EL (cell line): ENCODE measurements at places on chromosomes 12 and 14.

GRCh38 chr14:101380940-101381339, 180.4 kb upstream of the DIO3 start:
- DNase-seq, result no peak

DNA sequence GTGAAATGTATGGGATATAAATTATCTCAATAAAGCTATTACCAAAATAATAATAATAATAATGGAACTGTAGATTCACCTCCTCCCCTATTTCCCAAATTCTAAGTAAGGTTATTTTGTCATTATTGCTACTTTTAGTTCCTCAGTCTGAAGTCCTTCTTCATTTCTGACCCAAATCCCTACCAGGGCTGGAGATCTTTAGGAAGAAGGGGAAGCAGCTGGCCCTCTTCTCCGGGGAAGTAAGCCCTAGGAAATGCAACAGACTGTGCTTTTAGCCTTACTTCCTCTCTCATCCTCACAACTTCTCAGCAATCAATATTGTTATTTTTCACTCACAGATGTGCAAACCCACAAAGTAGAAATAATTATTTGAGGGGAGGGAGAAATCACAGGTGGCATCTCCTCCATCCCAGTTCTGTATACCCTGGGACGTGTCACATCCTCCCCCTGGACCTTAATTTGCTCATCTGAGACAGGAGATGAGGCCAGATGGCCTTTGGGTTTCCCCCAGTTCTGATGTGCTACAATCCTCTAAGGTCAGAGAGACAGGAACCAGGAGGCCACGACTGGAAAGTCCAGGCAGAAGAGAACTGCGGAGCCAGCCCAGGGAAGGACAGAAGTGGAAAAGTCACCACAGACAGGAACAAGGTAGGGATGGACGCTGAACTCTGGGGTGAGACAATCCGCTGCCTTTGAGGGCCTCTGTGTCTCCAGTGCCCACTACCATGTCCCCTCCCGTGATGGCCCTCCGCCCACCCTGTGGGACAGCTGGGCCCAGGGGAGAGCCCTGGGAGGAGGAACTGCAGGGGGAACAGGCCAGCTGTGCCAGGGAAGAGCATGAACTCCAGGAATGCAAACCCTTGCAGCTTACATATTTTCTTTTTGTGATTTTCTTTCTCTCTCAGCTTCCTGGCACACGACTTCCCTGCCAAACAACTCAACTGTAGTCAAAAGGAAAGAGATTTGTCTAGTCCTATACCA, 10.6 kb upstream of the TNFRSF1A start:
- no peak for DNase-seq

DNA sequence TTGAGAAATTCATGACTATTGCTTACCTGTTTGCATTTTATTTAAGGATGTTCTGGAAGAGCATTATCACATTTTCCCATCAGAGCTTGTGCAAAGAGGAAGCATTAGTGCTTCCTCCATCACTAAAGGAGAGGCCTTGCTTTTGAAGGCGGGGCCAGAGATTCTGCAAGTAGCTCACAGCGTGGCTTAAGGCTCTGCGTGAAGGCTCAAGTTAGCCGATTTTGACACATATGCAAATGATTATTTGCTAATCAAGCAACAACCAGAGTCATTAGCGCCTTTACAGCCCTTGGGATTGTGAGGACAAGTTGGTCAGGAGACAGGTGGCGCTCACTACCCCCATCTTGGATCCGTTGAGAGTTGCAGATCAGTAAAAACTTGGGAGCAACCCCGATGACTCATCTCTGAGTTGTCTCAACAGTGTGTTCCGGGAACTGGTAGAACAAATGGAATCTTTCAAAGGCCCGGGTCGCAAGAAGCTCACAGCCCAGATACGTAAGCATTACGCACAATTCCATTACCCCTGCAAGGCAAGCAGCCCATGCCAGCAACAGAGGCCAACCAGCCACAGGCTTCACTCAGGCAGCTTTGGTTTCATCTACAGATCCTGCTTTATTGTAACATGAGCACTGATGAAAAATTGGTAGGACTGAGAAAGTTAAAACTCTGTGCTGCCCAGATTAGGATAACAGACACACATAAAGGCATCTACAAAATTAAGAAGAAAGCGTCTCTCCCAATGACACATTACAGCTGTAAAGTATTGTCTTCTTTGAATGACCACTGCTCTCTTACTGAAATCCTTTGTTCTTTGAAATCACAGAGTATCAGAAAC, 34.9 kb upstream of the SPTSSA start:
- DNase-seq, result peak; percentile 98

GRCh38 chr12:1618489-1618888, 10.5 kb upstream of the WNT5B start:
- no peak for DNase-seq

DNA sequence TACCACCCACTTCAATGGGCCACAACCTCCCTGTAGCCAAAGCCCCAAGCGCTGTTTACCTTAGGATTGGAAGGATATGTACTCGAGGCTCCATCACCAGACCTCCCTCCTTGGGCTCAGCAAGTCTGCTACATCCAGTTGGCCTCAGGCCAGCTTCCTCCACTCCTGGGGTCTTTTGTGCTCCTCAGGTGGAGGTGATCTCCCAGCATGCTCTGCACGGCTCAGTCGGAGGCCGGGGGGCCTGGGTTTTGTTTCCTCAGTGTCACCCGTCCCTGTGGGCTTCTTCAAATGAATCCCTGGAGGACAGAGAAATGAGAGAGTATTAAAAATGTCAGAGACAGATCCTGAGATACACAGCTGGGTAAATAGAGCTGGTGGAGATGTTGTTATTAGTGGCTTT, 723.1 kb upstream of the TBX3 start:
- DNase-seq, result no peak

DNA sequence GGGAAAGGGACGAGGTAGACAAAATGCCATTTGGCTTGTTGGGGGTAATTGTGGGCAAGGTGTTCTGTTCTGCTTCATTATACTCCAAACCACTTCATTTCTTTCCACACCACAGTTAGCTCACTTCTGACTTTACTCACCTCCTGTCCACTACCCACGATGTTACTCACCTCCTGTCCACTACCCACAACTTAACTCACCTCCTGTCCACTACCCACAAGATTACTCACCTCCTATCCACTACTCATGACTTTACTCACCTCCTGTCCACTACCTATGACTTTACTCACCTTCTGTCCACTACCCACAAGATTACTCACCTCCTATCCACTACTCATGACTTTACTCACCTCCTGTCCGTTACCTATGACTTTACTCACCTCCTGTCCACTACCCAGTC, 10.1 kb upstream of the TWF1 start:
- no peak for DNase-seq

DNA sequence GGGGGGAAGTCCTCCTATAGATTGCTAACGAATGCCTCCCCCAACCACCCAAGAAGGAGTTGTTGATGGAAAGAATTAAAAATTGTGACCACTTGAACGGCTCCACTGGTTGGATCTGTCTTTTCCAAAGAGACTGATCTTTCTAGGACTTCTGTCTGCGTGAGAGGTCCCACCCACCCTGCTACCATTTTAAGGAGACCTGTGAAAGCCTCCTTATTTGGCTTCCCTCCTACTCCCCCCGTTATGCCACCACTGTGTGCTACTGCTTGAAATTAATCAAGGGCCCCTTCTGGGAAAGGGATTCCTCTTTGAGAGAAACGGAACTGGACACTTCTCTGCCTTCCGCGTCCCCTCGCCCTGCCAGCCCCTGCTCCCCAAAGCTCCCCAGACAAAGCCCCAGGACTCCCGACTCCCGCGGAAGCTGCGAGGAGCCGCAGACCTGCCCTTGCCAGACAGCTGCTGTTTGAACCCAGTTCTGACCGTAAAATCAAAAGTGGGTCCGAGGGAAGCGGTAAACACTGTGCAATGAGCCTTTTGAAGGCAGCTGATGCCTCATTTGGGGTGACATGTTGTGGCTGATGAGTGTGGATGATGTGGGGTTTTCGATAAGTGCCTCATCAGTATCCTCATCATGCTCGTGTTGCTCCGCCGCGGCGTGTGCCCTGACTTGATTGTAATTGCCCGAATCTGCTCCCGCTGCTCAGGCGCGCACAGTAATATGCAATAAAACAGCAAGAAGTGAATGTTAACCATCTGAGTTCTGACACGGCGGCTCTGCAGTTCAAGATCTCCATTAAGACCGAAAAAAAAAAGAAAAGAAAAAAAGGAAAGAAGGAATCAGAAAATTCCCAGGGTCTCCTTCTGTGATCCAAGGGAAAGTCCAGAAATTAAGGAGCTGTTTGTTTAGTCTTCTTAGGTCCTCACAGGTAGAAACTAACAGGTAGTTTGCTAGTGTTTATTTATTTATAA, 48.2 kb downstream of the MBIP start:
- DNase-seq, result peak; percentile 1

DNA sequence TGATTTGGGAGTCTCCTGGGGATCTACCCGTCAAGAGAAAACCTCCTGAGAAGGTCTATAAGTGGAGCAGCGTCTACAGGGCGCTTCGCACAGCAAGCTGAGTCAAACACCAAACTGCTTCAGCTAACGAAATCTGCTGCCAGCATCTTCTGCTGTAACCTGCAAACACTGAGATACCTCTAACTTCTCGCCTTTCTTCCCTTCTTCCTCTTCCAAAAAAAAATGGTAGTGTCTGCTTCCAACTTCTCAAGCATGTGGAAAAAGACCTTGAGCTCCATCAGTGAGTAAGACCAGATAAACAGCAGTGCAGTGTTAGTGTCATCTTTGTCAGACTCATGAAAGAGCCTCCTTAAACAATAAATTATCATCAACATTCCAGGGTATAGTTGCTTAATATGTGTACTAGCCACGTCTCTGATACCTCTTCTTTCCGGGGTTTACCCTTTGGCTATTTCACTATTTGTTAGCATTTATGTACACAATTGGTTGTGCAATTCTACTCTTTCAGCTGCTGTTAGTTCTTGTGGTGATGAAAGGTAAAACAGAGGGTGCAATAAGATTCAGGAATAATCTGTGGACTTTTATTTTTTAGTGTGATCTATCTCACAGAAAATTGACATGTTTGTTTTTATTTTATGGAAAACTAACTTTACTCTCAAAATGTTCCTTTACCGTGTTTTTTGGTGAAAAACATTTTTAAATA, 81.6 kb downstream of the LLPH start:
- DNase-seq, result peak; percentile 38

- DNase-seq, result peak; percentile 69
Measured at GRCh38 chr12:79737875-79738718, 47.3 kb upstream of the PAWR start.

DNA sequence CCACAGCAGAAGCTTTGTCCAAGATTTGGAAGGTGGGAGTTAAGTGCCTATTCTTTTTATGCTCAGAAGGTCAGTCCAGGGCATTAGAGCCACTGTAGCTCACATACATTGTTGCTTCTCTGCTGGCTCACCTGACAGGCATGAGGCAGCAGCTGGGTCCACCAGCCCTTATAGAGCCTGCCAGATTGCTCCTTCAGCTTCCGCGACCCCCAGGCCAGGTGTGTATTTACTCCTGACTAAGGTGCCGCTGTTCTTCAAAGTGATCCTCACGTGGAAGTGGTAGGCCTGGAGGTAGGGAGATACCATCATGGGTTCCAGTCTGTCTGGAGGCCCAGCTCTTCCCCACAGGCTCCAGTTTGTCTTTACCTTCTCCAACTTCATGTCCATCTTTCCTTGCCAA, 17.5 kb upstream of the CPM start:
- DNase-seq, result no peak

GRCh38 chr14:34502001-34502400, 37.5 kb downstream of the EAPP start:
- DNase-seq, result peak; percentile 36

GRCh38 chr12:63928305-63928704, 83.8 kb downstream of the SRGAP1 start:
- no peak for DNase-seq

GRCh38 chr12:106392759-106393158, 35.2 kb downstream of the POLR3B start:
- no peak for DNase-seq

DNA sequence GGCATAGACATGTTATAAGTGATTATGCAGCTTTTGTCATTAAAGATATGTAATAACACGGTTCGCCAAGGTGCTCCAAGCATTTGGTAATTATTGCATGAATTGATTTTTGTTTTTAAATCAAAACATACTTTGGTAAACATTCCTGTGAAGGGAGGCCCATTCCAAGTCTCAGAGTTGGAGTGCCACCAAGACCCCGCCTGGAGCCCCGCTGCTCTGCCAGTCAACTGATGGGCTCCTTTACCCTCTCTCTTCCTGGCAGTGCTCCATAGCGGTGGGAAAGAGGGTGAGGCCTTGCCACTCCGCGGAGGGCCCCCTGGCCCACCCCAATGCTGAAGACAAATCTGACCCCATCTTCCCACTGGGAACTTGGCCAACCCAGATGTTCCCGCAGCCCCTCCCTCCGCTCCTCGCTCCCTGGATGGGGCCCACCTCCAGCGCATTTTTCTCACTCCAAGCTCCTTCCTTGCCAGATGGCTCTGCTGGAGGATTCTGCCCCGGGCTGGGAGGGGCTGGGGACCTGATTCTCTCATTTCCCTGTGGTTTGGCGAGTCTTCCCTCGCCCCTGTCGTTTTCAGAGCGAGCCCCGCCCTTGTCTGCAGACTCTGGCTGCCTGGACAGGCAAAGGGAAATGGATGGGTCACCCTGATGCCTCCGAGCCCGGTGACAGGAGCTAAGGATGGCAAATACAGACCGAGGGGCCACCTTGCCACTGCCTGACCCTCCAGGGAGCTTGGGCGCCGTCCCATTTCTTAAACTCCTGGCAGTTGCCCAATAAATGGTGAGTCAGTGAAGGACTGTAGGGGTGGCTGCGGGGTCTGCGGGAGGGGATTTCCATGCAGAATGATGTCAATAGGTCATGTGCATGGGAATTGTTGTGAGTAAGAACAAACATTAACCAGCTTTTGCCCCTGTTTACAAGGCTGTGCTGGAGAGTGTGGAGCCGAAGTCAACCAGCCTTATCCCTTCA, 9.2 kb upstream of the PAPLN start:
- DNase-seq, result peak; percentile 91

- DNase-seq, result no peak
Measured at GRCh38 chr14:20970647-20970982, 15.3 kb downstream of the RNASE2 start.

DNA sequence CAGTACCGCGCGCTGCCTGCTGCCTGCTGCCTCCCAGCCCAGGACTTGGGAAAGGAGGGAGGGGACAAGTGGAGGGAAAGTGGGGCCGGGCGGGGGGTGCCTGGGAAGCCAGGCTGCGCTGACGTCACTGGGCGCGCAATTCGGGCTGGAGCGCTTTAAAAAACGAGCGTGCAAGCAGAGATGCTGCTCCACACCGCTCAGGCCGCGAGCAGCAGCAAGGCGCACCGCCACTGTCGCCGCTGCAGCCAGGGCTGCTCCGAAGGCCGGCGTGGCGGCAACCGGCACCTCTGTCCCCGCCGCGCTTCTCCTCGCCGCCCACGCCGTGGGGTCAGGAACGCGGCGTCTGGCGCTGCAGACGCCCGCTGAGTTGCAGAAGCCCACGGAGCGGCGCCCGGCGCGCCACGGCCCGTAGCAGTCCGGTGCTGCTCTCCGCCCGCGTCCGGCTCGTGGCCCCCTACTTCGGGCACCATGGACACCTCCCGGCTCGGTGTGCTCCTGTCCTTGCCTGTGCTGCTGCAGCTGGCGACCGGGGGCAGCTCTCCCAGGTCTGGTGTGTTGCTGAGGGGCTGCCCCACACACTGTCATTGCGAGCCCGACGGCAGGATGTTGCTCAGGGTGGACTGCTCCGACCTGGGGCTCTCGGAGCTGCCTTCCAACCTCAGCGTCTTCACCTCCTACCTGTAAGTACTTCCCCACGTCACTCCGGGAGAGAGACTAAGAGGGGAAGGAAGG, at the start of gene LGR5:
Gene LGR5 (plus strand): TSS at position 186 of the 732 bp plus-strand sequence. CDS start 283 bp downstream, at position 469.
- peak; percentile 32 for DNase-seq

GRCh38 chr12:75526655-75527511, 15.5 kb upstream of the KRR1 start:
- DNase-seq, result peak; percentile 59

GRCh38 chr14:96944297-96944696, 147.1 kb downstream of the VRK1 start:
- DNase-seq, result no peak

- DNase-seq, result no peak
Measured at GRCh38 chr14:74938531-74939495, 15.8 kb upstream of the RPS6KL1 start.
